GM23248 (cell line): ENCODE measurements at places on chromosomes 7 and 10.

DNA sequence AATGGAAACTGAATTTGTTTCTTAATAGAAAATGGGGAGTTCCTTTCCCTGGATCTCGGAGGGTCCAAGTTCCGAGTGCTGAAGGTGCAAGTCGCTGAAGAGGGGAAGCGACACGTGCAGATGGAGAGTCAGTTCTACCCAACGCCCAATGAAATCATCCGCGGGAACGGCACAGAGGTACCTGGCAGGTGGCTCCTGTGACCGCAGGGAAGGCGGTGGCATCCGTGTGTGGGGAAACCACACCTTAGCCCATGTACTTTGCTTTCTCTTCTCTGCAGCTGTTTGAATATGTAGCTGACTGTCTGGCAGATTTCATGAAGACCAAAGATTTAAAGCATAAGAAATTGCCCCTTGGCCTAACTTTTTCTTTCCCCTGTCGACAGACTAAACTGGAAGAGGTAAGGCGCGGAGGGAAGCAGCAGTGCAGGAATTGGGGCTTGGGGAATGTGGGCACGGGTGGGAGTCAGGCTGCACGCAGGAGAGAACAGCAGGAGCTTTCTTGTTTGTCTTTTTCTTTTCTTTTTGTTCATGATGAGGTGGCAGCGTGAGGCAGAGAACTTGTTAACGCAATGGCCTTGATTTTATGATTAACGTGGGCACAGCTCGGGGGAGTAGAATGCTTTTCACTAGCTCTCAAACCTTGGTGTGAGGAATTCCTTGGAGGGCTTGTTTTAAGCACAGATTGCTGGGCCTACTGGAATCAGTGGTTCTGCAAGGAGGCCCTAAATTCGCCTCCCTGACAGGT is 12.8 kb downstream of the HKDC1 start:
- DNase-seq = no peak

DNA sequence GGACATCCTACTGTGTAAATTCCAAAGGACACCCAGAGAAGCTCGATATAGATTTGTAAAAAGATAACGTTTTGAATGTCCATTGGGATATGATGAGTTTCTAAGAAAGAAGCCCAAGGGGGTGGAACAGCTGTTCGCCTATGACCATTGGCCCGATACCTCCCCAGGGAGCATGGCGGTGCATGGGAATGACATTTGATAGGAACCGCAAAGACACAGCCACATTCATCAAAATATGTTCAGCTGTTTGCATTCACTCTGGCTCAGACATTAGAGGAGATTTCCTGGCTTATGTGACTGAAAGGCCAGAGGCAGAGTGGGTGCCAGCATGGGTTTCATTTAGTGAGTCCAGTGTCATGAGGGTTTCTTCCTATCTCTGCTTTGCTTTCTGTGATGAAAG is 56.0 kb upstream of the BAIAP2L1 start:
- DNase-seq = no peak

- no peak for DNase-seq
These were observed 78.6 kb upstream of the SYPL1 start for GRCh38 chr7:106190589-106191330.

DNA sequence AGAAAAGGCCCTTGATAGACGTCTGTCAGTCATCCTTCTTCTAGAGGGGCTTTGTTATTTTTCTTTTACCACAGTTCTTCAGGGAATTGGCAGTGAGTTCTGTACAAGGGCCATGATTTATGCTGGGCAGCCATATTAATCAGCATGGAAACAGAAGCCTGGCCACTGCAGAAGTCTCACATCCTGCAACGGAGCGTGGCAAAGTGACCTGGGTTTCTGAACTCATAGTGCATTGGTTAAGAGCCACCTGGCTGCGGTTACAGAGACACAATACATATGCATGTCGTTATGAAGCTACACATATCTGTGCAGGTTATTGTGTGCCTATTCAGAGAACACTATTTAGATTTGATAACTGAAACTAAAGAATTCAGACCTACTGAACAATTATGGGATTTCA is 419.4 kb upstream of the CELF2 start:
- no peak for DNase-seq

DNA sequence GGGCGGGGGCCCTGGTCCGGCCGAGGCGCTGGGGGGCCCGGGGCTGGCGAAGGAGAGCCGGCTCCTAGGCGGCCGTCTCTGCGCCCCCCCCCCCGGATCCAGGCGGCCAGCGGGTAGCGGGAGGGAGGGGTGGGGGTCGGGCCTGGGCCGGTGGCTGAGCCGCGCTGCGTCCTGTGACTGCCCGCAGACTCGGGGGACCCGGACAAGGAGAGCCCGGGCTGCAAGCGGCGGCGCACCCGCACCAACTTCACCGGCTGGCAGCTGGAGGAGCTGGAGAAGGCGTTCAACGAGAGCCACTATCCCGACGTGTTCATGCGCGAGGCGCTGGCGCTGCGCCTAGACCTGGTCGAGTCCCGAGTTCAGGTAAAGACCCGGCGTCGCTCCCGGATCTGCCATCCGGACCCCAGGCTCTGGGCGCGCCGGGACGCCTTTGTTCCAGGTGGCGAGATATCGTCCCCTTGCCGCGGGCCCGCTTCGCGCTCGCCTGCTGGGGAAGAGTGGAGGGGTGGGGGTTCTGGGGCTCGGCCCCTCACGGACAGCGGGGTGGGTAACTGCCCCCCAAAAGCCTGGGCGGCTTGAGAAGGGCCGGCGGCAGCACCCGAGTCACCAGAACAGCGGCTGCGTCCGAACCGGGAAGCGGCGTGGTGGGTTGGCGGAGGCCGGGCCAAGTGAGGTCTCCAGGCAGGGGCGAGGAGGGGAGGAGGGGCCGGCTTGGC is 819 bp downstream of the UNCX start:
- DNase-seq = no peak

- DNase-seq = no peak
These were observed 35.9 kb downstream of the UPF2 start for GRCh38 chr10:12006671-12007070.

DNA sequence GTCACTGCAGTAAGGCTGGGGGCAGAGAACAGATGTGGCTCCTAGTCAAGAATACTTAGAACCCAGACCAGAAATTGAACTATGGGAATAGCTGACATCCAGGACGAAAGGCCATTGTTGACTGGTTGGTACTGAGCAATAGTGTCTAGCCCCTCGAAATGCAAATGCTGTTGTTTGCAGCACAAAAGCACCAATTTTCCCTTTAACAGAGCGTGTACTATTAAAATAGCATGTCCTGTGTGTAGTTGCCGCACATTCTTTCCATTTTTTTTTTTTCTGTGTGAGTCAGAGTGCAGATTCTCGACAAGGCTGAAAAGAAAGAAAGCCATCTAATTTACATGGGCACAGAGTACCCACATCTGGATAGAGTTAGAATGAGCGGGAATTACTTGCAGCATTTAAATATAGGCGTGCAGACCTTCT is 302.4 kb downstream of the PTEN start:
- DNase-seq = peak; percentile 85
